ENCODE measurements at places on chromosomes 13 and 19.
A peak's percentile ranks its signal among the peaks of the same experiment; 100 is the strongest.

- DNase-seq = no peak
Observed at GRCh38 chr13:30466841-30467252, 1.1 kb upstream of the HMGB1 start.

DNA sequence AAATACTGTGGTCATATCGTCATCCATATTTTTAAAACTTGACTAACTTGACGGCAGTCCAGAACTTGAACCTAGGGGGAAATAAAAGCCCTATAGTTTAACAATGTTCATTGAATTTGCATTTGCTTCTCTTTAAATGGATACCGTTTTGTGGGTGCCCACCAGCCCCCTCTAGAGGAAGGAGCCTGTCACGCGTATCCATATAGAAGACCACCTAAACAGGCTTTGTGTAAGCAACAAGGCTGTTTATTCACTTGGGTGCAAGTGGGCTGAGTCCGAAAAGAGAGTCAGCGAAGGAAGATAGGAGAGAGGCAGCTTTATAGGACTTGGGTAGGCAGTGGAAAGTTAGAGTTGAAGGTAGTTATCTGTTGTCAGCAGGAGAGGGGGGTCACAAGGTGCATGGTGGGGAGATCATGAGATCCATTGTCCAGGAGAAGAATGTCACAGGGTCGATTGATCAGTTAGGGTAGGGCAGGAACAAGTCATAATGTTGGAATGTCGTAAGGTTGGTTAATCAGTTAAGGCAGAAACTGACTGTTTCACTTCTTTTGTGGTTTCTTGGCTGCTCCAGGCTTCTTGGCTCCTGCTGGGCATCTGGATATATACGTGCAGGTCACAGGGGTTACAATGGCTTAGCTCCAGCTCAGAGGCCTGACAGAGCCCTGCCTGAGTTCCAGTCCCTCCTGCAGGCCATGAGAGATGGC is 42.5 kb upstream of the ANKRD10 start:
- no peak for DNase-seq

DNA sequence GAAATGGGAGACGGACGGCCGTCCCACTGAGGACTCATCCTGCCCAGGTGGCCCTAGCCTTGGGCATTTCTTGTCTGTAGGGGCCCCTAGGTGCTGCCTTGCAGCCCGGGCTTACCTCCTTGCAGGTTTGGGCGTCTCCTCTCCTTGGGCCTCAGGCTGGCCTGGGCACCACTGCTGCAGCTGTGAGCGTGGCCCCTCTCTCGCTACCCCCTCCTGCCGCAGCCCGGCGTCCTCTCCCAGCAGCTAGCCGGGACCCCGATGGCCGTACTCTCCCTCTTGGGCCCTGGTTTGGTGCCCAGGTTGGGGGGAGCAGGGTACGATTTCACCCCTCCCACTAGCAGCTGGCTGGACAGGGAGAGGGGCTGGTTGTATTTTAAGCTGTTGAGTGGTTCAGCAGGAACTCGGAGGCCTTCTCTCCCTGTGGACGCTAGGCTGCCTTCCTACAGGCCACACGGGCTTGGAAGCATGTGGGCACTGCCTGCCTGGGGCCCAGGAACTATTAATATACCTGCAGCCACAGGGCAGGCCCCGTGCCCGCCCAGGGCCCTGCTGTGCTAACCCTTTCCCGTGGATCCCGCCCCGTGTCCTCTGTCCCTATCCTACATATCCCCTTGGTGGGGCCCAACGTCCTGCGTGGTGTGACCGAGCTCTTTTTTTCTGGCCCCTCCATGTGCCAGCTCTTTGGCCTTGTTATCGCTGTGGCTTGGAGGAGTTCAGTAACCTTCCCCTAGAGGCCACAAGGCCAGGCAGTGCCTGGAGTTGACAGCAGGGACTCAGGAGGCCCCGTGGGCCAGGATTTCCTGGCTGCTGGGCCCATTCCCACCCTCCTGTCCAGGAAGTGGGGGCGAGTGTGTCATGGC is 11.7 kb downstream of the NDUFB7 start:
- no peak for DNase-seq

GRCh38 chr19:9936326-9937000 is at the start of gene OLFM2:
Gene OLFM2 (minus strand): TSS chr19:9936515. CDS start chr19:9936366, 149 bp downstream.
- DNase-seq = no peak

- DNase-seq = no peak
Observed at GRCh38 chr13:73388586-73388985, 329.8 kb downstream of the KLF5 start.

GRCh38 chr13:98549006-98549727 is 27.7 kb downstream of the STK24 start:
- peak; percentile 21 for DNase-seq

- DNase-seq = no peak
Observed at GRCh38 chr19:13215572-13216380, 65.6 kb downstream of the IER2 start.

DNA sequence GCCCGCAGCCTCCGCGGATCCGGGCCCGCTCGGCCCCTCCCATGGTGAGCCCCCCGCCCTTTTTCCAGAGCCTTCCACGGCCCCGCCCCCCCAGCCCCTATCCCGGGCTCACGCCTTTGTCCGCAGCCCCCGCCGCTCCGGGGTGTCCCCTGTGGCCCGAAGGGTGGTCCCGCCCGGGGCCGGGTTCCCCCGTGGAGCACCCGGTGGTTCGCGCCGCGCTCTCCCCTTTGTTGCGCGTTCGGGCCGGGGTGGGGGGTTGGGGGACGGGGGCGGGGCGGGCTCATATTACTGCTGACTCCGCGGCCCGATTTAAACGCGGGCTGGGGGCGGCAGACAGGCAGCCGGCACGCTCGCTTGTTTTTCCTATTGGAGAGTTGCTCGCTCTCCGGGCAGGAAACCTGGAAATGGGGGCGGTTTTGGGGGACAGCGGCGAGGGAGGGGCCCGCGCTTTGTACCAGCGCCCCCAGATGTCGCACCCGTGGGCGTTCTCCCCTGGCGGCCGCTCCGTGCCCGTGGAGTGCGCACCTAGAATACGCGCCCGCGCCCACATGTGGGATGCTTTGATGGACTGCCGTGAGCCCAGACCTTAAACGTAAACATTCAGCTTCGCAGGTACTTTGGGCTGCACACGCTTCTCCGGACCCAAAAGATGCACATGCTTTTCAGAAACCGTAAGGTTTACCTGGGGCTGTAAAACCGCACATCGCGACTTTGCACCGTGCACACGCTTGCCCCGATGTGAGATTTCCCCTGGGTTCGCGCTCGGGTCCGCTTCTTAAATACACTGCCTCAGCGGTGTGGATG is 699 bp downstream of the PTOV1 start:
- no peak for DNase-seq

DNA sequence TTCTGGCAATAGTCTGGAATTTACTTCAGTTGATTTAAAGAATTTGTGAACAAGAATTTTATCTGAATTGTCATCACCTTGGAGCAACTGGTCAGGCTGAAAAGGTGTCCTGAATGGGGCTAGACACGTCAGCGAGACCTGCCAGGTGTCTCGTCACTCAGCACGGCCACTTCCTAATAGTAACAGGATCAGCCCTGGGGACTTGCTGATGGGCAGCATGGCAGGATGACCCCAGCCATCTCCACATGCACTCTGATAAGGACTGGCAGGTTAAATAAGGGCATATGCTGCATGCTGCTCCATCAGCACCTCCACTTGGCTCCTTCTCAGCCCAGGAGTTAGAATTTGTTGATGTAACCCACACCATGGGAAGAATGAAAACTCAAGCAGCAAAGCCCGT is 224.2 kb downstream of the FOXO1 start:
- no peak for DNase-seq

DNA sequence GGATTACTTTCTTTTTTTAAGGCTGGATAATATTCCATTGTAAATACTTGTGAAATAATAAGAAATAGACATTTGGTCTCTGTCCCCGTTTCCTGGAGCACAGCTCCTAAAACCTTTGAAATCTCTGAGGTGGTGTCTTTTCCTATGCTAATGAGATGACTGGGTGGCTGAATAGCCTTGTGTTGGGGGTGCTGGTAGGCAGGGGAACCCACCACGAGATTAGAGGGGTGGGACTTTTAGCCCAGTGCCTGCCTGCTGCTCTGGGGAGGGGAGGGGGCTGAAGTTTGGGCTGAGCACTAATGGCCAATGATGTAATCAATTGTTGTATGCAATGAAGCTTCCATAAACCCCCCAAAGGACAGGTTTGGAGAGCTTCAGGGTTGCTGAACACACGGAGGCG is 175.7 kb downstream of the FGF9 start:
- DNase-seq = no peak

- no peak for DNase-seq
Observed at GRCh38 chr19:13492128-13492527, 14.2 kb downstream of the CACNA1A start.

GRCh38 chr19:19548915-19549759 is 11.1 kb downstream of the CILP2 start:
- no peak for DNase-seq

DNA sequence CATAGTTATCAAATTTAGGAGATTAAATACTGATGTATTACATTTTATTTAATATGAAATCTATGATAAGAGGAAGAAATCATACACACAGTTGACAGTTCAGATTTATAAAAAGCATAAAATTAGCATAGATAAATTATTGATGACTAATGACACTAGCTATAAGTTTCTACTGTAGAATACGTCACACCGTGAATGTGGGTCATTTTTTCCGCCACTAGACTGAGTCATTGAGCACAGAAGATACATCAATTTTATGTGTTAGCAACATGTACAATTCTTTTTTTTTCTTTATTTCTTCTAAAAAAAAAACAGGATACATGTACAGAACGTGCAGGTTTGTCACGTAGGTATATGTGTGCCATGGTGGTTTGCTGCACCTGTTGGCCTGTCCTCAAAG is 22.2 kb downstream of the AP2S1 start:
- DNase-seq = no peak

DNA sequence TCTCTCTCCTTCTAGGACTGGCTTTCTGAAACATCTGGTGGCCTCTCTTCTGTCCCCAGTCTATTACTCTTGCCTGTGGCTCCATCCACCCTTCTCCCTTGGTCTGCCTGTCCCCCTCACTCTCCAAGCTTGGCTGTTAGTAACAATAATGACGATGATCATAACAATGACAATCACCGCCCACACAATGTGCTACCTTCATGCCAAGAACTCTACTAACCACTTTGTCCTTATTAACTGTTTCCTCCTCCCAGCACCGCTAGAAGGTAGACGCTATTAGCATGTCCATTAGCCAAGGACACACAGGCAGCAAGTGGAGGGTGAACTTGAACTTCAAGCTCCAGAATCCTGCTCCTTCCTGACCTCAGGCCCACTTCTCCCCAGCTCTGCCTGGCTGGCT is 2.7 kb downstream of the GYS1 start:
- DNase-seq = no peak

DNA sequence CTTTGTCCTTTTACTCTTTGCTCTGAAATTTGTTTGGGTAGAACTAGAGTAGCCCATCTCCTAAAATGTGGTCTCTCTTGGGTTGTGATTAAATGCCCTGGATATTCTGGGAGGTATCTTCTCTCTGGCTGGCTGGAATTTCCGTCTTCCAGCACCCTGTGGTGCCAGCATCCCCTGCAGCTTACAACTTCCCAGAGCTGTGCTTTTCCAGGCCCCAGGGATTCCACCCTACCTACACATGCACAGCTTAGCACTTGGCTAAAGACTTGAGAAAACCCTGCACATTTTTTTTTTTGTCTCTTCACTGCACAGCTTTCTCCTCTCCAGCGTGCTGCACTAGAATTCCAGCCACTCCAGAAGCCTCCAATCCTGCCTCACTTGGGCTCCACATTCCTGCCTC is 334.7 kb downstream of the IRS2 start:
- DNase-seq = no peak

- DNase-seq = no peak
Observed at GRCh38 chr13:65830411-65831205, 1399.5 kb downstream of the PCDH9 start.

GRCh38 chr13:60047918-60048317 is 115.8 kb downstream of the DIAPH3 start:
- DNase-seq = no peak

DNA sequence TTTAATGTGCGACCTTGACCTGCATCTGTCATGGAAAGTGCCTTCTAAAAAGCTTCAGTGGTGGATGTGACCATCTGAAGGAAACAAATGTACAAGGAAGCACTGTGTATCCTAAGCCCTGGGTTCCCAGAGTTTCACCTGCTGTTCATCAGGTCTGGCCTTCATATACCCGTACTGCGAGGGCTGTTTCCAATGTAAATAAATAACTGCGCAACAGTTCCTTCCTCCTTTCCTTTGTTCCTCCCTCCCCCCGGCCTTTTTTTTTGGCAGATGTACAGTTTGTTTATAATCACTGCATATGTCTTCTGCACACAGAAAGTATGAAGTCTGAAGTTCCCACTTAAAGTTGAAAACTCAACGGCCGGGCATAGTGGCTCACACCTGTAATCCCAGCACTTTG is 5.2 kb downstream of the FAAP24 start:
- no peak for DNase-seq

GRCh38 chr19:9552536-9553274 is 14.3 kb upstream of the ZNF426 start:
- no peak for DNase-seq

DNA sequence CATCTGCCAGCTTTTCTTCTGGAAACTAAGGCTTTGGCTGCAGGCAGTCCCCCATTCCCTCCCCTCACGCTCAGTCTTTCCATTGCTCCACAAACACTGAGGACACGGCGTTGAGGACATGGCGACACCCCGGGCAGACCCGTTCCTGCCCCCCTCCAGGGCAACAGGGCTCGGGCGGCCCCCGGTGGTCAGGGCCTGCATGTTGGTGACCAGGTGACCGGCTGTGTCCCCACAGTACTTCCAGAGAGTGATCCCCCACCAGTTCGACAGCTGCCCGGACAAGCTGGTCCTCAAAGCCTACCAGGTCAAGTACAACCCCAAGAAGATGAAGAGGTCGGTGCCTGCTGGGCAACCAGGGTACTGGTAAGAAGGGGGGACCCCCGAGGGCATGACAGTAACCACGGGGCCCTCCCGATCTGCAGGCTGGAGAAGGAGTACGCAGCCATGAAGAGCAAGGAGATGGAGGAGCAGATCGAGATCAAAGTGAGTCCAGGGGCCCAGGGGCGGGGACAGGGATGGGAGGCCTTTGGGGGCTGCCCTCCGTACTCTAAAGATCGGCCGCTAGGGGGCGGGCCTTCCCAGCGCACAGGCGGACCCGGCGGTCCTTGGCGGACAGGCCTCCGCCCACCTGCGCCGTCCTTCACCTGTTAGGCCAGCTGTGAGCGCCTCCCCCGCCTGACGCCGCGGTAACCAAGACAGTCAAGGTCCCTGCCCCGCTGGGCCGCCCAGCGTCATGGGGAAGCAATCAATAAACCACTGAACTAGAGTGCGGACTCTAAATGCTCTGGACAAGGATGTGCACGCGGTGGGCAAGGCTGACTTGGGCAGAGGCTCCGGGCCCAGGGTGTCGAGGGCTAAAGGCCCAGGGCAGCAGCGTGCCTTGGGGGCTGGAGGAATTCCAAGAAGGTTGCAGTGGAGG is 21.1 kb downstream of the PRR36 start:
- DNase-seq = peak; percentile 27

GRCh38 chr13:81283561-81283960 is 942.6 kb upstream of the SPRY2 start:
- no peak for DNase-seq
